H4 (cell line): ENCODE measurements at places on chromosomes 13 and 19.

GRCh38 chr13:50668691-50669271 lies 174.7 kb downstream of the DLEU7 start:
- no peak for DNase-seq

GRCh38 chr13:61684976-61685681 lies 269.5 kb upstream of the PCDH20 start:
- DNase-seq: no peak

DNA sequence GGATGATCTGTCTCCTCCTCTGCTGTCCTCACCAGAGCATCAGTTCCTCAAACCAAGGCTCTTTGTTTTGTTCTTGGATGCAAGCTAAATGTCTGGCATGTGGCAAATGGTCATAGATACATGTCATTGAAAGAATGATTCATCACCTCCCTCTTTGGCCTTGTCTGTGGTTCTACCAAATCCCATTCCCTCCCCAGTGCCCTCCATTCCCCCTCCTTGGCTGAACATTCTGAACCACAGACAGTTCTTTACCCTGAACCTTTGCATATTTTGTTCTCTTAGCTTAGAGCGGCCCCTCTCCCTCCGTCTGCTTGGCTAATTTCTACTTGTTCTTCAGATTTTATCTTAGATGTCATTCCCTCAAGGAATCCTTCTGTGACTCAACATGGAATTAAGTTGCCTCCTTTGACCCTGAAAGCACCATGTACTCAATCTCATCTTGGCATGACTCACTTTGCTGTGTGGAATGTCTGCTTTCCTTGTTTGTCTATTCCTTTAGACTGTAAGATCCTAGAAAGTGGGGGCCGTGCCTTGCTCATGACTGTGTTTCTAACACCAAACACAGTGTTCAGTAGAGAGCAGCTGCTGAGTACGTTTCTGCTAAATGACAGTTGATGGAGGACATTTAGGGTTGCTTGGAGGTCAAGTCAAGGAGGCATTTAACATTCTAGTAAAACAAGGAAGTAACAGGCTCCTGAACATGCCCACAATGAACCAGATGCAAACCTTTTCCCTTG lies 8.1 kb downstream of the ALOX5AP start:
- peak; percentile 85 for DNase-seq

DNA sequence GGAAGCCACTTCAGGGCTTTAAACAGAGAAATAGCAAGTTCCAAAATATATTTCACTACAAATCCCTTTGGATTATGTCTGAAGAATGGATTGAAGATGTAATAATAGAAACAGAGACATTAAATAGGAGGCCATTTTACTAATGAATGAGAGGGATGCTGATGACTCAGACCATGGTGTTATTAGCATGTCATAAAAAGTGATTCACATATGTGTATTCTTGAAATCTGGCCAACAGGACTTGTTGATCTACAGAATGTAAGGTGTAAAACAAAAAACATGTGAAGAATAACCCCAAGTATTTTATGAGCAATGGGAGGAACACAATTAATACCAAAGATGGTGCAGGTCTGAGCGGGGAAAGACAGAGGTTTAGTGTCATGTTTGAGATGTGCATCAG lies 873.7 kb downstream of the SLITRK5 start:
- DNase-seq: no peak
